ENCODE measurements at places on chromosomes 5 and 9.
A peak's percentile ranks its signal among the peaks of the same experiment; 100 is the strongest.

GRCh38 chr9:21294364-21294774 lies 10.7 kb downstream of the IFNA5 start:
- DNase-seq = peak; percentile 86

DNA sequence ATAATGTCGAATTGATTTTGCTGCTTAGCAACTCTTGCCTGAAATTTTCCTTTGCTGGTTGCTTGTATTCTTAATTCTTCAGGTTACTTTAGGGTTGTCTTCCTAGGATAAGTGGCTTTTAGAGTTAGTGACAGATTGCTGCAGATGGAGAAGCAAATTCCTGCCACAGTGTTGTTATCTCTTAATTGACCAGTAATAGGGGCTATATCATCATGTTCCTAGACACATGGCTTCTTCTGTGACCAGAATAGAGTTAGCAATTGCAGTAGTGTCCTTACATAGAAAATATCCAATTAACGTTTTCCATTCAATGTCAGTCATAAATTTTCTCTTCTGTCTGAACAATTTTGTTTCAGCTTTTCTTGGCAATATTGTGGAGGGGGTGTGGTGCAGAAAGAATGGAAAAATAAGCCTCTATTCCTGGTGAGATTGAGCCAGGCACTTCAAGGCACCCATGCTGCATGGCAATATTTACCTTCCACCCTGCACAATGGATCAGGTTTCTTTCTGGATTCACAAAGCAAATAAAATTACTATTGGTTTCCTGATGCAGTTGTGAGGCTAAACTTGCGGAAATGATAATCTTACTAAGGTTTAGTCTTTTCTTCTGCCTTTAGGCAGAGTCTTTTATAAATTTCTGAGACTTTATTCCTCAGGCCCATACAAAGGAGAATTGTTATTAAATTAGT lies 1481.5 kb downstream of the EFNA5 start:
- no peak for DNase-seq

GRCh38 chr9:4069457-4070153 lies 230.3 kb downstream of the GLIS3 start:
- no peak for DNase-seq

DNA sequence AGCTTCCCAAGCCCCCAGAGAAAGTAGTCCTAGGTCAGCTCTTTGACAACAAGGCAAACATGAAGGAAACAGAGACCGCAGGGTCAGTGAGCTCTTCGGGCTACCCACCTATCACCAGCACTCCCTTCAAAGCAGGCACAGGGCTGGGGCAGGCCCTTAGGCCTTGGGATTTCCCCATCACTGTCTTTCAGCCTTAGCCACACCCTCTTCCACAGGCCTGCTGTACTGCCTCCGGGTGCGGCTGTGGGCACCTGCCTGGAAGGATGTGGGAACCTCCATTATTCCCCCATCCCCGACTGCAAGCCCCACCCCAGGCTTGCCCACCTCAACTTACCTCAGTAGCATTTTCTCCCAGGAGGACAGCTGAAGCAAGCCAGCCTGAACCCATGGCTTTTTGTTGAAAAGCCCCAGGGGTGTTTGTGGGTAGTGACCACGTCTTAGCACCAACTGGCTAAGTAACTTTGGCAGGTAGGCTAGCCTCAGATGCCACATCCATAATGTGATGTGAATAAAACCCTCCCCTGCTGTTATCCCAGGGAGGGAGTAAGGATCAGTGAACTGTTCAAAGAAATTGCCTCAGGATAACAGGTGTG lies 100.2 kb downstream of the PIK3R1 start:
- DNase-seq = no peak

DNA sequence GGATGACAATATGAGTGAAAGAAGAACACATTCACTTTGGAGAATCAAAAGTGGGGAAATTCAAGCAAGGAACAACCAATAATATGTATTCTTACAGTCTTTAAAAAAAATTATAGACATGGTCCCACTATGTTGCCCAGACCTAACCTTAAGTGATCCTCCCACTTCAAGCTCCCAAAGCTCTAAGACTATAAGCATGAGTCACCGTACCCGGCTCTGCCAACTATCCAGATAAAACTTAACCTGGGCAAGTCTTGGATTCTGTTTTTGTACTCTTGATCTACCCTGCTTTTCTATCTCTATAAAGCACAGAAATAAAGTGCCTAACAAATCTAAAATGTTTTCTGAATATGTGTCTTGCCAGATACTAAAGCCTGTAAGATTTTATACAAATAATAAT lies 30.9 kb downstream of the CEMIP2 start:
- no peak for DNase-seq

DNA sequence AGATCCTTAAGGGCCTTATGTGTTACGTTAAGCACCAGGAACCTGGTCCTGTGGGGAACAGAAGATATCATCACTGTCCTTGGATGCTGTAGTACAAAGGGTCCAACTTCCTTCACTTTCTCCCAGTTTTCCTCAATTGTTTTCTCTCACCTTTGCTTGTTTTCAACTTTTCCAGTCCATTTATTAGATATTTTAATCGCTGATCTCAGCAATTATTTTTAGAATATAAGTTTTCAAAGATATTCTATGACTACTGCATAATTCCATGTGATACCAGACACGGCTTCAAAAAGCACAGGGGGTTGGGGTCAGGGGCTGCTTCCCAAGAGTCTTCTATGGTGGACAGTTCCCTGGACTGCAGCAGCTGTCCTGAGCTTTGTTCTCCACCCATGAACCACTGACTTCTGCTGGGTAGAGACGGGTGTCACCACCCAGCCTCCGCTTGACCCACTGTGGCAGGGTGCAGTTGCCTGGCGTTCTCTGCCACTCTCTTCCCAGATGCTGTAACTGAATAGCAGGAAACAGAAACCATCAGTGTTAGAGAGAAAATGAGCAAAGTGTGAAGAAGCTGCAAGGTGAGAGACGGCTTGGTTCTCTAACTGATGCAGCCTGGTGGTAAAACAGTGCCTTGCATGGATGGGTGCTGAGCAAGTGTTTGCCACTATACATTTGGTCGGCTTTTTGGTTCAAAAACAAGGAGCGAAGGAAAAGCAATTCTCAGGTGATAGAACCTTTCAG lies 383.0 kb downstream of the RAB3C start:
- DNase-seq = no peak

GRCh38 chr9:131239161-131239975 lies 36.9 kb downstream of the FAM78A start:
- DNase-seq = no peak

DNA sequence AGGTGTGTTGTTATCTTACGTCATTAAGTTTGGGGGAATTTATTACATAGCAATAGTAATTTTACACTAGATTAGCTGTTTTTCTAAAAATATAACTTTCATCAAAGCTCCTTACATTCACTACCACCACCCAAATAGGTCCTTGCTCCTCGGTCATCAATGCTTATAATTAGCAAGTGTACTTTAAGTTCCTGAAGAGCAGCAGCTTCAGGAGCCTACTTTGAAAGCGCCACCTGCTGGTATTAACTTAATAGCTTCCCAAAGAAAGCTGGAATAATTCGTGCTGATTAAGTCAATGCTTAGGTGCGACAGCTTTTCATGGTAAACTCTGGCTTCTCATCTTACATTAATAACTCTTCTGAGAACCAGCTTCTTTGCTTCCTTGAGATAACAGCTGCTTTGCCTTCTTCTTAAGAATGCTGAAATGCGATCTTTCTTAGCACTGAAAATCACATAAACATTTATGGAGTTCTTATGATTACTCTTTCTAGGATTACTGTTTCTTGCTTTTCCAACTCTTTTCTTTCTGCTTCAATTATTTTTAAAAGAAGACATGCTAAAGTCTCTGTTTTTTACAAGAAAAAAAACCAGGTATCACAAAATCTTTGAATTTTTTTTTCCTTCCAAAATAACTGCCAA lies 10.0 kb upstream of the C5 start:
- peak; percentile 82 for DNase-seq

DNA sequence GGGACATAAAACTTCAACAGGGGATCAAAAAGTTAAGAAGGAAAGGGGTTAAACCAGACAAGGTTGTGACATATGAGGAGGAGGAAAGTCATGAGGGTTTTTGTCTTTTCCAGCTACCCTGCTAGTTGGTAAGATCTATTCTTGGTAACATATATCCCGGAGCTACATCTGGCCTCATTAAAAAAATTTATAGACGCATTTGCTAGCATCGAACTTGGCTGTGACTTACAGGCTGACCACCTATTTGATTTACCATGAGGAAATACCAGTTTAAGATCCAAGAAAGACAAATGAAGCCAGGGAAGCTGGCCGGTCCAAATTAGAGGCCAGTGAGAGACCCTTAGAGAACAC lies 87.6 kb upstream of the NIPAL4 start:
- no peak for DNase-seq

- DNase-seq = no peak
Measured at GRCh38 chr5:82735160-82735789, 341.9 kb downstream of the TMEM167A start.

DNA sequence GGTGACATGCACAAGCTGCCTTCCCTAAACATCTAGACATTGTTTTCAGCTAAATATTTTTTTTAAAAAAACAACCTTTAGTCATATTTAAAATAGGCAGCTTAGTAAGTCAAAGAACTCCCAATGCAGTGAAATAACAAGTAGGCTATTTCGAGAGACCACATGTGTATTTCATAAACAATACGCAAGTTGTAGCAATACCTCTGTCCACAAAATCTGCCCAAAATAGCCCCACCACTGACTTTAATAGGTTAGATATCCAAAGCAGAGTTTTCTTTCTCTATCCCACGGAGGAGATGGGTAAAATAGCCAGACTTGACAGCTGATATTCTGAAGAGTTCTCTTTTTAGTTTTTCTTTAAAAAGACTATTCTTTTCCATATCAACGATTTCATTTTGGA lies 1.2 kb downstream of the SLC24A2 start:
- no peak for DNase-seq

GRCh38 chr5:97628807-97629206 lies 445.8 kb upstream of the RIOK2 start:
- DNase-seq = no peak

GRCh38 chr5:152622628-152623027 lies 217.5 kb upstream of the NMUR2 start:
- DNase-seq = no peak

DNA sequence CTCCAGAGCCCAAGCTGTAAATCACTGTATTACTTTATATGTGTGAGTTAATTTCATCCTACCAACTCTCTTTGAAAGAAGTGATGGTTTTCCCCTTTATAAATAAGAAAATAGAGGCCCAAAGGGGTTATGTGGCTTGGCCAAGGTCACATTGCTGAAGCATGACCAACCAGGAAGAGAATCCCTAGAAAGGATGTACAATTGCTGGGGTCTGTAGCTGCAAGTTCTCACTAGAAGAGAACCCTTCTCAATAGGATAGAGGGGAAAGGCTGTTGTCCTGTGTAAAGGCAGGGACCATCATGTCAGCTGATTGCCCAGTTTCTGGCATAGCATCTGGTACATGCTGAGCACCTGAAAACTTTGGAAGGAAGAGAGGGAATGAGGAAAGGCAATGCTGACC lies 39.0 kb upstream of the FAT2 start:
- DNase-seq = no peak

DNA sequence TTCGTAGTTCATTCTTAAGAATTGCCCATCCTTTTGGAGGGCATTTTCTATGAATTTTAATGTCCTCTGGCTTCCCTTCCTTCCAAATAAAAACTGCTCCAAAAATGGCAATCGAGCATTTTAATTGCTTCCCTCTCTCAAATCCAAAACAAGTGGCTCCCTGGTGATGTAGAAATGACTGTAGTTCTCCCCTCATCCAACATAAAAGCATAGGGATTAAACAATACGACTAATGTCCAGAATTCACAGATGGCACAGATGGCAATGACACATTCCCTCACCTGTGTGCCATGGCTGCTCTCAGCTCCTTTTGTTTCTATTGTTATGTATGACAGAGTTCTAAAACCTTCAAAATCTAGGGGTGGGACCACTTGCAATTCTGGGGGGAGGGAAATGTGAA lies 417.3 kb downstream of the RAB3C start:
- DNase-seq = no peak

- no peak for DNase-seq
Measured at GRCh38 chr5:40687321-40687720, 7.6 kb downstream of the PTGER4 start.

DNA sequence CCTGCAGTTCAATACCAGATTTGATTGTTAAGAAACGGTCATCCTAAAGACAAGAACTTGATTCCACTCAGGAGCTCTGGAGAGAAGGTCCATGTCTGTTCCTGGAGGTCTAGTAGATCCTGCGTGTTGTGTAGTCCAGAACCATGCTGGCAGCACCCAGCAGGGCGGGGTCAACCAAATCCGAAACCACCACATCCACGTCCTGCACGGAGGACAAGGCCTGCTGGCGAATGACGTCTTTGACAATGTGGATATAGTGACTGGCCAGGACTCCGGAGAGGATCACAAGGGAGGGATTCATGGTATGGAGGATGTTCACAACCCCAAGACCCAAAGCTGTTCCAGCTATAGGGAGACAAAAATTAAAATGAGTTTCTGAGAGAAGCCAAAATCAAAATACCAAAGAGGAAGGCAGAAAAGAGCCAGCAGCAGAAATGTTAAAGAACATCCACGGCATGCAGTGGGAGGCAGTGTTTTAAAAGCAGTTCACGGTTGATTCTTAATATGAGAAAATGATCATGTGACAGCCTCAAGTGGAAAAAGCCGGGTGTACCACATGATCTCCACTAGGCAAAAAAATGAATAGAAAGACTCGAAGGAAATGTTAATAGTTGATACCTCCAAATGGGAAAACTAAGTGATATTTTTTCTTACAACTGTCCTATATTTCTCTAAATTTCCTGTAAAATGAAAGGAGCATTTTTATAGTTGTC lies 26.7 kb downstream of the CLTA start:
- no peak for DNase-seq

- peak; percentile 88 for DNase-seq
Measured at GRCh38 chr5:42927730-42928129, 112.4 kb downstream of the ANXA2R start.

DNA sequence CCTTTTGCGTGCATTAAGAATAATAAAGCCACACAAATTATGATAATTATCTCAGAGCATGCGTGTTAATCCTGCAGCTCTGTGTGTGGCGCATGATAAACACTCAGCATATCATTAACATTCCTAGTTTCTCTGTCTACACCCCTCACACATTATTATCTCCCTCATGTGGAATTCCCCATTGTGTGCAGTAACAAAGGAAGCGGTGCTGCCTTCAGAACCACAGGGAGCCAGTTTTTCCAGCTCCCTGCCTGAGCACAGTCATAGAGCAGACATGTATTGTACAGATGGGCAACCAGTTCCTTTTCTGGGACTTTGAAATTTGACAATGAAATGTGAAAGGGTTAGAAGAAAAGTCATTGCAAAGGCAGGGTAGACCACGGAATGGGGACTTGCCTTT lies 1365.5 kb upstream of the CDH9 start:
- no peak for DNase-seq

- DNase-seq = no peak
Measured at GRCh38 chr9:13143281-13143680, 136.2 kb downstream of the MPDZ start.

- DNase-seq = peak; percentile 44
Measured at GRCh38 chr9:91734371-91734981, 215.6 kb downstream of the ROR2 start.
